NCI-H187 treated with DMSO at 0.1 percent for 48 hours (cell line): ENCODE measurements at places on chromosomes 5 and 9.

DNA sequence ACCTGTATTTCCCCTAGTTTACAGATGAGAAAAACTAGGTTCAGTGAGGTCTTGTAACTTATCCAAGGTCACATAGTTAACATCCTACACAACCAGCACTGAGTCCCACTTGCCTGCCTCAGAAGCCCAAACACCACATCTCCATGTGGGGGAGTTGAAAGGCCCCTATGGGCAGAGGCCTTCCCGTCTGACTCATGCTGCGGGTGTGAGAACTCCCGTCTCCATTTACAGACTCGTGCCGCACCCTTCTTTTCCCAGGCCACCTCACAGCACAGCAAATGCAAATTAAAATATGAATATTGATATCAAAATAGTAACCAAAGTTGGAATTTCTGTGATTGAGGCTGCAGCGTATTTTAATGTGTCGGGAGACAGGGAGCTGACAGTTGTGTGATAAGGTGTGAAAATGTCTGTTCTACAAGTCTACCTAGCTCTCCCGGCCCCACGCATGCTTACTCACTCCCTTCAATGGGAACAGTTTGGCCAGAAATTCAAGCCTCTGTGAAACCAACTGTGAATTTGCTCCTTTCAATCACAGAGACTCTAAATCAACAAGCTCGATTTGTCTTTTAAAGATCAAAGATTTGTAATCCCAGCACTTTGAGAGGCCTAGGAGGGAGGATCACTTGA is 90.1 kb downstream of the CRB2 start:
- no peak for DNase-seq

DNA sequence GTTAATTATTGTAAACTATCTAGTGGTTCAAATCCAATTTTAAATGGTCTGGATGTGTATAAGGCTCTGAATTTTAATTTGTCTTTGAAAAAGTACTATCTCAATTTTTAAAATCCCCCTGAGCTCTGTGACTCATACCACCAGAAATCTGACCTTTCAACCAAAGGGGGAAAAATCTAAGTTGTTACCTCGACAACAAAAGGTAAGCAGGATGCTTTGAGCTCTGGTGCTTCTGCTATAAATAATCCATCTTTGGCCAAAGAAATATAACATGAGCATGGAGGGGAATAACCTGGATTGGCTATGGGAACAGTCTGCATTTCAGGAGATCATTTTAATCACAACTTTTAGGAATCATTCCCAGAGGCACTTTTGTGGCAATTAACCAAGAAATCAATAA is 76.3 kb upstream of the PCSK1 start:
- no peak for DNase-seq

DNA sequence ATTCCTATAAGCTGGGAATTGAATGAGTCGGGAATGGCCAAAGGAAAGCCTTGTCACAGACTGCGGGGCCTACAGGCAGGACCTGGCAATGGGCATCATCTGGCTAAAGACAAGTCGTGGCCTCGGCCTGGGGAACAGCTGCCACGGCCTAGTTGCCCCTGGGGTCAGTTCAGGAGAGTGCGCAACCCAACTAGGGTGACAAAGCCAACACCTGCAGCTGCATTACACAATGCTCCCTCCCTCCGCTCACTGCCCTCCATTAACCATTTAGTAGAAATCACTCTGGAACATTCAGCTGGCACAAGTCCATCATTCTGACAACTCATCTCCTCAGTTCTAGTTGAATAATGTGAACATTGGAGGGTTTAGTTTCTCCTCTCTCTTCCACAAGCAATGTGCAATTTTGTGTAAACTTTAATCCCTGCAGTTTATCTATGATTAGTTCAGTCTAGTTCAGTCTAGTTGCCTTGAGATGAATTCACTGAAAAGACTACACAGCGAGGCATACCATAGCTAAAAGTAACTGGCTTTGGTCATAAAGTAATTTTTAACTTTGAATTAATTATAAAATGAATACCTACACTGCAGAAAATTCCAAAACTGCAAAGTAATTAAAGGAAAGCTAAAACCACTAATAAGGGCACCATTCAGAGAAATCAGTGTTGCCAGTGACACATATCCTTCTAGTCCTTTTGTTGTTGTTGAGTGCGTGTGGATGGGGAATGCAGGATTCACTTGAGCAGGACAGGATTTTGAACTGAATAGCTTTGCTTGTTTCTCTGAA is 5.1 kb downstream of the GLDC start:
- no peak for DNase-seq

GRCh38 chr5:150580917-150581316 is 59.5 kb upstream of the SYNPO start:
- DNase-seq = no peak

DNA sequence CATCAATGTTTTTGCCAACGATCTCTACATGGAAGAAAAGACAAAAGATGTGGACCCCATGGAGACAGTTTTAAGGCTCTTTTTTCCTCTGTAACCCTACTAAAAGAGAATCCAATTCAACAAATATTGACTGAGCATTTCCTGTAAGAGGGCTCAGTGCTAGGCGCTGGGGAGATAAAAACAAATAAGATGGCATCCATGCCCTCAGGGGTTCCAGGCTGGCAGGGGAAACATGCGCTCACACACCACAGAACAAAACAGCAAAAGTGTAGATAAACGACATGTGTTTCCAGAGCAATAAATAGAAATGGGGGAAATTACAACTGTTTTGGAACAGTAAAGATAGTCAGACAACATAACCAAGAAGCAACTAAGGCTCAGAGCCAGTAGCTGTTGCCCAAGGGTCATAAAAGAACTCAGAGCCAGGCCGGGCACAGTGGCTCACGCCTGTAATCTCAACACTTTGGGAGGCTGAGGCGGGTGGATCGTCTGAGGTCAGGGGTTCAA is 25.2 kb downstream of the ZNF608 start:
- no peak for DNase-seq

DNA sequence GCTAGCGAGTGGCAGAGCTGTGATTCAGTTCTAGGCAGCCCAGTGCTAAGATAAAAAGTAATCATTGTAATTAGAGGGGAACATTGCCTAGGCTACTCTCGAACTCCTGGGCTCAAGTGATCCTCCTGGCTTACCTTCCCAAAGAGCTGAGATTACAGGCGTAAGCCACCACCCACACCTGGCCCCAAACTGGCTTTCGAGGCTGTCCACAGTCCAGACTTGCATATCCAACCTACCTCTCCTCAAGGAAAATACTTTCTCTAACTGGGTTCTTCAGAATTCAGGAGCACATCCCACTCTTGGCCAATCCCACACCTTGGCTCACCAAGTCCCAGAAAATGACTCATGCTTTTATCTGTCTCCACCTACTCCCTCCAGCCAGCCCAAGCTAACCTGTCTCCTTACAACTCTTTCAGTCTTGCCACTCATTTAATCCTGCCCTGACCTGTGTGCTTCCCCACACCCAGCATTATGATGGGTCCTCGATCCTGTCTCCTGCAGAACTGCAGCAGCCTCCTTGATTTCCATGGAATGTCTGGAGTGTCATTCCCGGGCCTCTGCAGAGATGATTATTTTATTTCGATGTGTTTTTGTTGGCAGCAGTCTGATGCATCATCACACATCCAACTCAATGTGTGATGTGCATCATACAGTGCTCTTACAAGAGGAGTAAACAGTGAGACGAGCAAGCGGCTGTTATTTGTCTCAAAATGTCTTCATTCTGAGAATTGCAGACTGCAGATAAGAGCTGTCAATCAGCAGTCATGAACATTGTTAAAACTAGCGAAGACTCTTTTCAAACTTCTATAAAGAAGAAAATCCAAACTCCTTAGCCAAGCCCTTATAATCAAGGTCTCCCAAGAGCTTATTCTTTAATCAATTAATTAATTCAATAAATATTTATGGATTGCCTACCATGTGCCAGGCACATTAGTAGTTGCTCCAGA is 167.3 kb downstream of the SEC61B start:
- no peak for DNase-seq

DNA sequence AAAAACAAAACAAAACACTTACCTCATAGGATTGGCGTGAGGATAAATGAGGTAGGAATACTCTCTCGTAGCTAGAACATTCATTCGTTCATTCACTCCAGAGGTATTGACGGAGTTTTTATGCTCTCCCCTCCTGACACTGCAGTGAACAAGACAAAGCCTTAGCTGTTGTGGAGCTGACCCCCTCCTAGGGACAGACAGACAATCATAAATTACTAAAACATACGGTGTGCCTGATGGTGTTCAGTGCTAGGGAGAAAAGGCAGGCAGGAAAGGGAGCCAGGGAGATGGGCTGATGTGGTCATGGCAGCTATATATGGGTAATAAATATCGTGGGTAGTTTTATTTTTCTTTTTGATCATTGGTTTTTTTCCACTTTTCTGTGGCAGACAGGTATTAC is 5.7 kb upstream of the BRD3 start:
- DNase-seq = no peak
